WERI-Rb-1 (cell line): ENCODE measurements at places on chromosomes 2 and 18.

DNA sequence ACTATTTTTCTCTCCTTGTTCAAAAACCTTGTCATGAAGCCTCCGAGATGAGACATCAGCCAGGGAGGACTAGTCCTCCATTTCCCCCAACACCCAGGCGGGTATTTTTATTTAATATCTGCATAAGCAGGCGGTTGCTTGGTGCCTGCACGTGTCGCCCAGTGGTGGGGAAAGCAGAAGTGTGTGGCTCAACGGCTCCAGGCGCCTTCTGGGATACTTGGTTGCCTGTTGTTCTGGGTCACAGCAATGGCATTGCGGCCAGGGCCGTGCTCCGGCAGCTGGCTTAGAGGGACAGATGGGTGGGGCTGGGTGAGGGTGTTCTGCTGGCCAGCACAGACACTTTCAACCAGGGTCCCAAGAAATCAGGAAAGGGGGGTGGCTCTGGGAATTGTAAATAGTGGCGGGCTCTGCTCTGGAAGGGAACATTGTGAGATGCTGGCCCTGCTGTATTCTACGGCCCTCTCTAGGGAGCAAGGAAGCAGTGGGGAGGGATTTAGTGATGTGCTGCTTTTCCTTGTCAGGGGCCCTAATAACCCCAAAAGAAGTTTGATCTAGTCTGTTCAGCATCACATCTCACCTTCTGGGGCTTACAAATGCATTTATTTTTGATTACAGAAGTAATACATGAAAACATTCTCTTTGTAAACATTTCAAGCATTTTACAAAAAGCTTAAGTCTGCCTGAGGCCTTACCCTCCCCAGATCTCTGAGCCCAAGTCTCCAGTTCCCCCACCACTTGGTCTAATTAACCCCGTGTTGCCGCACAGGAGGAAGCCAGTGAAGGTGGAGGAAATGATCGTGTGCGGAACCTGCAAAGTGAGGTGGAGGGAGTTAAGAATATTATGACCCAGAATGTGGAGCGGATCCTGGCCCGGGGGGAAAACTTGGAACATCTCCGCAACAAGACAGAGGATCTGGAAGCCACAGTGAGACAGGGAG, 1.1 kb downstream of the VAMP8 start:
- DNase-seq, result no peak

DNA sequence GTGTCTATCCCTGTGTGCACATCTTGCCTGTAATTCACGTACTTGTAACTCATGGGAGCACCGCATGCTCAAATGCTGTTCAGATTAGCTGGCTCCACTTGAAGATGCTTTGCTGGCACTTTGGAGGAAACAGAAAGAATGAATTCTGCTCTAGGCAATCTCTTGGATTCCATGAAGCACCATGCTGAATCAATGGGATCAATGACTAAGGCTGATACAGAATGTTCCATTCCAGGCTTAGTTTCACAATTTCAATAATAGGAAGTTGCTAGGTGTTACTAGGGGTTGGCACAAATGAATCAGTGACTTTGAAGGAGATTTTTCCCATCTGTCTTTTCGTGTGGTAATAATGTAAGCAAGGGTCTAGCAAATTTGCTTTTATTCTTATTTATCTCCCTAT, 328.8 kb downstream of the OSR1 start:
- no peak for DNase-seq

GRCh38 chr2:59969161-59969560, 584.3 kb downstream of the BCL11A start:
- no peak for DNase-seq

- no peak for DNase-seq
Observed at GRCh38 chr2:206776432-206776831, 11.0 kb downstream of the FASTKD2 start.

DNA sequence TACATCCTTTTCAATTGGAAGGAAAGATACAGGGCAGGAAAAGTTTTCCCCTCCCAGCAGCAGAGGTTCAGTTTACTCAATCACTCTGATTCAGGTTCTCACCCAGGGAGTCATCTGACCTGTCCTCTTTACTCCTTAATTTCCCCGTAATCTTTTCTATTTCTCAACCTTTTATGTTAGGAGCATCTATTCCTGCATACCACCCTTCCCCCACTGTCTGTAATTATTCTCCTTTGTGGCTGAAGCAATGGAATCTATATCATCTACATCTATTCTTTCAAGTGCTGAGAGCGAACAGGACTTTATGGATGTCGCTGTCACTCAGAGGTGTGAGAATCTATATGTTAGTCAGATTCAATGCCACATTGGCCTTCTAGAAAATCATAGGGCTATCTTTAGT, 175.2 kb downstream of the NOL4 start:
- no peak for DNase-seq

GRCh38 chr2:41827354-41827971, 220.4 kb upstream of the PKDCC start:
- DNase-seq, result no peak

DNA sequence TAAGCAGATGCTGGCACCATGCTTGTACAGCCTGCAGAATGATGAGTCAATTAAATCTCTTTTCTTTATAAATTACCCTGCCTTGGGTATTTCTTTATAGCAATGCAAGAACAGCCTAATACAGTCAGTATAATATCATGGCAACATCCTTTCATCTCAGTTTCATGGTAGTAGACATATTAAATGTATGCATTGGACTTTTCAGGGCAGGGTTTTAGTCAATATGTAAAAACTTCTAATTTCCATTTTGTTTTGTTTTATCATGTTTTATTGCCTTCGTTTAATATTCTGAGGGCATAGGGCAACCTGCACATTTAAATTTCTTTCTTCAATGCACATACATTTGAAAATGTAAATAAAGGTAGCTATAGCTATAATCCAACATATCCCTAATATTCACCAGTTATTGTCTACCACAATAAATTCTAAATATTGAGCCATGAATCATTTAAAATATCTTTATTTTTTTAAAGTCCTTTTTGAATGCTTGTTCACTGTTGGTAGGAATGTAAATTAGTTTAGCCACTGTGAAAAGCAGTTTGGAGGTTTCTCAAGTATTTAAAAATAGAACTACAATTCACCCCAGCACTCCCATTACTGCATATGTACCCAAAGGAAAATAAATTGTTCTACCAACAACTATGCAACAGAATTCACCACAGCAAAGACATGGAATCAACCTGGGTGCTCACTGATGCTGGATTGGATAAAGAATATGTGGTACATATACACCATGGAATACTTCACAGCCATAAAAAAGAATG, 41.8 kb upstream of the GRB14 start:
- no peak for DNase-seq

- DNase-seq, result no peak
Observed at GRCh38 chr2:41595240-41595639, 452.6 kb upstream of the PKDCC start.

GRCh38 chr2:224449212-224450147, 47.6 kb upstream of the FAM124B start:
- no peak for DNase-seq

GRCh38 chr18:23237524-23238151, 102.4 kb downstream of the CABLES1 start:
- DNase-seq, result no peak

- DNase-seq, result no peak
Observed at GRCh38 chr2:71691747-71692441, 238.5 kb downstream of the DYSF start.

DNA sequence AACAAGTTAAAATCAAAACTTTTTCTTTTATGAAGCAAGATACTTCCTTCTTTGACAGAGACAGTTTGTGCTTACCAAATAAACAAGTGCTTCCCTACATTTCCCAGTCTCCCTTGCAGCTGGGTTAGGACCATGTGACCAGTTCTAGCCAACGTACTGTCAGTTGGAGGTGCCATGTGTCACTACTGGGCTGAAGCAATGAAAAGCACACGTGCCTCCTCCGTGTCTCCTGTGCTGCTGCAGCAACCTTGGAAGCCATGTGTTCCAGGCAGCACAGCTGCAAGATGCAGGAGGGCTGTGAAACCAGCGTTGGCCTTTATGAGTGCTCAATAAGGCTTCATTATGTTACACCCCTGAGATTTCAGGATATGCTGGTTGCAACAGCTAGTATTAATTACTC, 93.2 kb downstream of the DHRS9 start:
- DNase-seq, result no peak

DNA sequence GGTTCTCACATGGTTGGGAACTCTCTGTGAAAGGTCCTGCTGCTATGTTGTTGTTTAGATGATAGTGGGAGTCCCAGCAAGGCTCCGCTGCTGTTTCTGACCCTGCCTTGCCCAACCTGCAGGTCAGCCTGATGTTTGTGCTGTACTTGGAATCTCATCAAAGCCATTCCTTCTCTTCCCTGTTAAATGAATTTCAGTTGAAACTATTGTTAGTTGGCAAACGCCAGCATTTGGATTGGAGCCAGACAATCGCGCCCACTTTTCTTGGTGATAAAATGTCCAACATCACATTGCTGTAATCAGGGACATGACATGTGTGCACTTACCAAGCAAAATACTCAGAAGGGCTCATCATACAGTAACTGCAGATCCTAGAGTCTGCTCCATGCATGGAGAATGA, 12.8 kb upstream of the TWSG1 start:
- DNase-seq, result no peak

- DNase-seq, result no peak
Observed at GRCh38 chr2:48600204-48600813, 17.3 kb upstream of the GTF2A1L start.
